ENCODE measurements at places on chromosomes 7 and 10.

DNA sequence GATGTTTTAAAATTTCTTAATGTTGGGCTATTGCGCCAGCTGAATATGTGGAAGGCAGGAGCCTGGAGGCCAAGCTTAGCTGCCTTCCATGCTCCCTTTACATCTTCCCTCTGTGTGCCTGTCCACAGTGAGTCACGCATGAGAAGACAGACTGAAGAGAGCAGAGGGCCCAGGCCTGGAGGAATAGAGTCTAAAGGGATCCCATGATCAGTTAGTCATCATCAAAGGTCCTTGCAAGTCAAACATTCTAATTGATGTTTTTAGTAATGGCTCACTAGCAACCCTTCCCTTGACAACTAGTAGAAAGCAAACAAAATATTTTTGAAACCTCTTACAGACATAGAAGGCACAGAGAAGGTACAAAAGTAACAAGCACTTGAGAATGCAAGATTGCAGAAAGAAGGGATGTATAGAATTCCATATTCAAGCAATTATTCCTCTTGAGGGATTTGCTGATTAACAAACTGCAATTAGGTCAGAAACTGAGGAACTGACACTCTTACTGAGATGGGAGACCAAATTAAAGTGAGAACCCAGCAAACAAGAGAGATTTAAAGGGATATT, 30.7 kb upstream of the APBB1IP start:
- no peak overlapping the region for H3K27ac ChIP-seq
- H3K4me3 ChIP-seq: no peak overlapping the region
- no peaks in the 10 kb centered on the region for H3K36me3 ChIP-seq
- H3K27me3 ChIP-seq: no peaks in the 10 kb centered on the region
- H3K4me1 ChIP-seq: no peaks in the 10 kb centered on the region

- no peaks in the 10 kb centered on the region for H3K27me3 ChIP-seq
- no peak overlapping the region for H3K4me3 ChIP-seq
- no peak overlapping the region for H3K27ac ChIP-seq
- DNase-seq: no peak
- H3K36me3 ChIP-seq: no peaks in the 10 kb centered on the region
These were observed 17.4 kb downstream of the C7orf57 start for GRCh38 chr7:48052748-48053147.

DNA sequence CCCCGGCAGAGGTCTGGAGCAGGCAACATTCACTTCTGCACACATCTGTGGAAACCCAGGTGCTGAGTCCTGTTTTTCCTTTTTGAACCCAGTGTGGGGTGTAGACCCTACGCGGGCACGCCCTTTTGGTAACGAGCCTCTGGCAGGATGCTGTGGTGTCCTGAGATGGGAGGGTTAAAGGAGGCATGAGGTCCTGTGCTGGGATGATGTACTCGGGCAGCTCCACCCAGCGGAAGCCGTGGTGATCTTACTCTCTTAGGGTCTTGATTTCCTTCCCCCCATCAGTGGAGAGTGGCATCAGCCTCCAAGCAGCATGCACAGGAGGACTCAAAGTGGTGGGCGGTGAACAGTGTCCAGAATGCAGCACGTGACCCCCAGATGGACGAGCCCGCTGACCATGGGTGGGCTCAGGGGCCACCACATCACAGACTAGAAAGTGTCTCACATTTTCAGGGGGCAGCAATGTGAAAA, 148.6 kb downstream of the DNAJB6 start:
- no peak overlapping the region for H3K4me3 ChIP-seq
- no peak overlapping the region for H3K27ac ChIP-seq
- H3K27me3 ChIP-seq: no peaks in the 10 kb centered on the region
- no peaks in the 10 kb centered on the region for H3K4me1 ChIP-seq

- H3K36me3 ChIP-seq: no peaks in the 10 kb centered on the region
- no peak for DNase-seq
- no peaks in the 10 kb centered on the region for H3K27me3 ChIP-seq
- H3K4me3 ChIP-seq: no peak overlapping the region
These were observed 10.3 kb downstream of the LEP start for GRCh38 chr7:128251337-128251736.

DNA sequence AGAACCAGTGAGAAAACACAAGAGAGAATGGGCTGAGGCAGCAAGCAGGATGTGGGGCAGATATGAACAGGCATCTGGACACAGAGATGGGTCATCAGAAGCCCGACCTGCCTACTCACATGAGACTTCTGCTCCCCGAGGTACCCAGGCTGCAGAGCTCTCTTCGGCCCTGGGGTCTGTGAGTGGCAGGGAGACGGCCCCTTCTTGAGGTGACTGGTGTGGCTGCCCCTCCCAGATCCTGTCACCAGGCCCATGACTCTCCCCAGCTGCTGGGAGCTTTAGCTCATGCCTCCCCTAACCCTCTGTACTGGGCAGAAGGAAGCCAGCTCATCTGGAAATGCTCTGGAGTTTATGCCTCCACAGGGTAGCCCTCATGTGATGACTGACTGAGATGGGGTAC, 157.6 kb upstream of the PCBD1 start:
- no peaks in the 10 kb centered on the region for H3K27me3 ChIP-seq
- no peak overlapping the region for H3K27ac ChIP-seq
- DNase-seq: no peak
- no peaks in the 10 kb centered on the region for H3K4me1 ChIP-seq

DNA sequence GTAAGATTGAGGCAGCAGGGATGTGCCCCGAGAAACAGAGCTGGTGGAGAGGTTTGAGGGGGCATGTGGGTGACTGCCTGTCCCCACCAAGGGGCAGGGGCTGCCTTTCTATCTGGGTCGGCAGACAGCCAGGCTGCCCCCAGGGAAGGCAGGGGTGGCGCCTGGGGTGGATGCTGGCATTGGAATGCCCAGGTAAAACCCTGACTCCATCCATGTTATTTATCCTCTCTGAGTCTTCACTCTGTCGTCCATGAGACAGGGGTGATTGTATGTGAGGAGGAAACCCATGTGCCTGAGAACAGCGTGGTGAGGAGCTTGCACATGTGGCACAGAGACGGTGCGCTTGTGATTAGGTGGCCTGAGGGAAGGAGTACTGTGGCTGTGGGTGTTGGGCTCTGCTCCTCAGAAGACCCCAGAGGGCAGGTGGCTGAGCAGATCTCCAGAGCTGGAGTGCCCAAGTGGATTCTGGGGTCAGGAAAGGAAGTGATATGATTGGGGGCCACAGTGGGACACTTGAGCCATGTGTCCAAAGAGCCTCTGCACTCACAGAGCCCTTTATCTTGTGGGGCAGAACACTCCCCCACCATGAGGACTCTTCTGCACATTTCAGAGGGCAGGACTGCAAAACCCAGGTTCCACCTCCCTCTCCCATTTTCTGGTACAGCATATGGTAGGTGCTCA, 100.4 kb upstream of the RET start:
- H3K27ac ChIP-seq: no peak overlapping the region
- no peaks in the 10 kb centered on the region for H3K4me1 ChIP-seq
- DNase-seq: no peak
- H3K27me3 ChIP-seq: no peaks in the 10 kb centered on the region

- no peak for DNase-seq
- H3K27ac ChIP-seq: no peak overlapping the region
- no peaks in the 10 kb centered on the region for H3K4me1 ChIP-seq
- no peaks in the 10 kb centered on the region for H3K36me3 ChIP-seq
These were observed 35.3 kb upstream of the SRPK2 start for GRCh38 chr7:105423987-105424386.

DNA sequence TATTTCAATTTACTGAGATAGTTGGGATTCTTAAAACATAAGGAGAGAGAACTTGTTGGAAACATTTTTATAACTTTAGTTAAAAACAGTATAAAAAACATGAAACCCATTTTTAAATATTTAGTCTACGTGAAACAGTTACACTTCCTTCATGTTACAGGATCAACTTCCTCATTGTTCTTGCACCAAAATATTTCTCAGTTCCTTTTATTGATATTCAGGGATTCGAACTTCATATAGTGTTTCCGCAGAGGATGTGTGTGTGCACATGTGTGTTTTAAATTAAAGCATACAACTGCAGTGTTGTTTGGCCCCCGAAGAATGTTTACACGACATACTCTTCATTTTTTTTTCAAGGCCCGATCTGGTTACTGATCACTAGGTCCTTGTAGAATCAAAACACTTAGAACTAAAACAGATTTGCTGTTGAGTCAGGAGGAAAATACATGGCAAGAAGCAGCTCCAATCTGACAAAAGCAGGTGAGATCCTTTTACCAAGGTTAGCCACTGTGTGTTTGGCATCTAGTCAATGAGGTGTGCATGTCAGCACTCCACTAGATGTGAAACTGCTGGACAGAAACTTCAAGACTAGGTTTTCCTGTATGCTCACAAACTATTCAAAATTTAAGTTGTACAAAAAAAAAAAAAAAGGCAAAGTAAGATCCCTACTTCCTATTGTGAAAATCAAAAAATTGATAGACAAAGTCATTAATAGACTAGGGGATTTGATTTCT, 60.4 kb downstream of the INSYN2A start:
- H3K27ac ChIP-seq: no peak overlapping the region
- H3K4me3 ChIP-seq: no peak overlapping the region
- H3K36me3 ChIP-seq: no peaks in the 10 kb centered on the region
- H3K27me3 ChIP-seq: no peaks in the 10 kb centered on the region

DNA sequence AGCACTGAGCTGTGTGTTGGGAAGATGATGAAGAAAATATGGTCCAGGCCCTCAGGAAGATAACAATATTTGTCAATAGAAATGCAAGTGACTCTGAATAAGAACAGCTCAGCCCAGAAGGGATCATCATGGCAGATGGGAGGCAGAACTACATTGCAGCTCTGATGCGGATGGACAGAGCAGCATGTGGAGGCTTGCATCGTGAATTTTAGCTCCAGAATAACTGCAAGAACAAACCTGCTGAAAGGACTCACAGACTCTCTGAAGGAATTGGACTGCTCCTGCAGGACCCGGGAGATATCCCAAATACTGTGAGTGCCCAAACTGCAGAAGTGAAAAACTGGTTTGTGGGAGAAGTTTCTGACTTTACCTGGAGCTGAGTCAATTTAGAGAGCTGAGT, 80.6 kb upstream of the LAMB4 start:
- no peaks in the 10 kb centered on the region for H3K36me3 ChIP-seq
- no peaks in the 10 kb centered on the region for H3K27me3 ChIP-seq
- H3K27ac ChIP-seq: no peak overlapping the region
- DNase-seq: no peak
- H3K4me3 ChIP-seq: no peak overlapping the region

- peak within 1 kb of the TSS; percentile 62 for H3K4me3 ChIP-seq
- peaks cover 8% of the 10 kb centered on the region for H3K4me1 ChIP-seq
- H3K27ac ChIP-seq: peak within 1 kb of the TSS; percentile 71
- no peaks in the 10 kb centered on the region for H3K27me3 ChIP-seq
These were observed at the start of gene AKR1E2 for GRCh38 chr10:4825868-4826791. Gene AKR1E2, plus strand, starts transcription at chr10:4826207. Its CDS starts 118 bp downstream, at chr10:4826325.

DNA sequence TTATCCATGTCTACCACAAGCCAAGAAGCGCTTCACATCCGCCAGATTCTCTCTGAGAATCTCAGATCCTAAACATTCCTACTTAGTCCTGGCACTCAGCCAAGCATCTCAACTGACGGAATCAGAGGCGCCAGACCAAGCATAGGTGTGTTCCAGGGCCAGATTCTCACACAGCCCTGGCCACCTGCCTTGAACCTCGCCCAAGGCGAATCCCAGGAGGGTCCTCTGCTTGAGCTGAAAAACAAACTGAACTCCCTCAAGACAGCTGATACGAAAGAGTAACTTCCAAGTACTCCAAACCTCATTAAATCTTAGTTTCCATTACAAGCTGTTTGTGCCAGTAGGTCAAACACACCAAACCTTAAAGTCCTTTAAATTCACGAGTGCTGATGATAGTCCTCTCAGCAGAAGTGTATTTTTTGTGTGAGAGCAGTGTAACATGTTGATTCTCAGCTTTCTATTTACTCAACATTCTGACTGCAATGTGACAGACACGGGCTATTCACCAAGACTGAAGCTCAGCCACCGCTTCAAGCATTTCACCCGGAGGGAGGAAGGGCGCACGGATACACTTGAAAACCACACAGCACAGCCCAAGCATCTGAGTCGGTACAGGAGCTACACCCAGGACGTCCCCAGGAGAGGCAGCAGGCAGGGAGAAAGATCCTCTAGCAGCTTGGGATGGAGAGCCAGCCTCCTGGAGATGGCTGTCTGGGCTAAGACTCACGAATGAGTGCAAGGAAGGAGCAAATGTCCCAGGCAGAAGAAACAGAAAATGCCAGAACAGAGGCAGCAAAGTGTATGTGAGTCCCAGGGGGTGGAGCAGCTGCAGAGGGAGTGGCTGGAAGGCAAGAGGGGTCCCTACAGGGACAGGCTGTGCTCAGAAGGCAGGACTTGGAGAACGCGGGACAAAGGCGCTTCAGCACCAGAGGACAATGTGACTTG, 6.0 kb downstream of the PARD3 start:
- H3K27me3 ChIP-seq: no peaks in the 10 kb centered on the region
- H3K27ac ChIP-seq: peak overlapping the region; percentile 44
- H3K4me3 ChIP-seq: no peak overlapping the region

DNA sequence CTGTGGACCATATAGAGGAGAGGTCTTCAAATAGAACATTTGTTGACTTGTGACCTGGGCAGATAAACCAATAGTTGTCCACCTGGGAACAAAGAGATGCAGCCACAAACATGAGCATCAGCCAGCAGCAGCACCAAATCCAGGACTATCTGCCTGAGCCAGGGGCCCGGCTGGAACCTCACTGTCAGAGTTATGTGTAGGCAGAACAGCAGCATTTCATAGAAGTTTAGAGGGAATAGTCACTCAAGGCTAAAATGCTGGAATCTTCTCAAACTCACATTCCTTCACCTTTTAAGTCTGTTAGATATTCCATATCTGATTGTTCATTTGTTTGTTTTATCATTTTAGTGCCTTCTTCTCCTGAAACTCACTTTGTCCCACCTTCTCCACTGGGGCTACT, 72.2 kb upstream of the IL6 start:
- no peak for DNase-seq
- no peak overlapping the region for H3K27ac ChIP-seq
- no peaks in the 10 kb centered on the region for H3K4me1 ChIP-seq
- no peaks in the 10 kb centered on the region for H3K27me3 ChIP-seq
- H3K36me3 ChIP-seq: no peaks in the 10 kb centered on the region
- no peak overlapping the region for H3K4me3 ChIP-seq

DNA sequence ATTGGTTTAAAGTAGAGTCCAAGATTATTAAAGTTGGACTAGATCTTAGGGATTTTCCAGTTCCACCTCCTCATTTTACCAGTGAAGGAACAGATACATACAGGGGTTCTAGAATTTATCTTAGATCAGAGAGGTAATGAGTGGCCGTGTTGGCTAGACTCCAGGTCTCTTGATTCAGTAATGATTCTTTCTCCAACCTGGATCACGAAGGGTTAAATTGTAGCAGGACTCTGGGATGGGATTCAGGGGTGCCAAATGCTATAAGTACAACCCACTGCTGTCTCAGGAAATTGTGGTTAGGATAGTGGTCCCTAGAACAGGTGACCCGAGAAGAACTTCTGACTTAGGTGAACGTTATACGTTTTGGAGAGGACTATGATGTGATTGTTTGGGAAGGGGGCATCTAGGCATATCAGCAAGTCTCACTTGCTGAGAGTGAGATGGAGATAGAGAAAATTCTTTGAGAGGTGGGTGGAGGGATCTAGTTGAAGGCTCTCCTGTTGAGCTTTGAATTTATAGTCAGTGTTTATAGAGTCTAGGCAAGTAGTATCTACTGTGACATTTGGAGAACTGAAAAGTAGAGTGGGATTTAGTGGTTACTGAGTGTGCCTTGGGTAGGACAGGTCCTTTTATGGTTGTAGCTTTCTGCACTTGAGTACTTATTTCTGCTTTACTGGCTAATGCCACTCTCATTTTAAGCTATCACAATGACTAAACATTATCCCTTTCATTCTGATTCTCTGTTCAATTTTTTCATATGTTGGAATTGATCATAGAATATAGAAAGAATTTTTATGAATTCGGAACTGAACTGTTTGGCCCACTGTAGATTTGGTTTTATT, 58.3 kb downstream of the ST7 start:
- peaks cover 3% of the 10 kb centered on the region for H3K4me1 ChIP-seq
- H3K27me3 ChIP-seq: no peaks in the 10 kb centered on the region
- H3K4me3 ChIP-seq: no peak overlapping the region
- no peak overlapping the region for H3K27ac ChIP-seq
